Dermis lymphatic vessel endothelial cell (primary cell): ENCODE measurements at places on chromosomes 1 and 21. TPM values are rescaled to one million over a fixed set of nuclear protein-coding genes. Genes with fewer than 3 reads are reported as not detected.

The AGRN gene
- 41.8 and 48.9 TPM in 2 replicates for total RNA-seq

The LCK gene
- total RNA-seq, result 0.11 and 0.17 TPM in 2 replicates

The GJA5 gene
- total RNA-seq, result under 0.01 and 0.09 TPM in 2 replicates

The C1orf198 gene
- 15.2 and 19.2 TPM in 2 replicates for total RNA-seq

The SHE gene
- total RNA-seq, result 118 and 128 TPM in 2 replicates

The ZNF648 gene
- total RNA-seq, result not detected in 2 replicates

The TFF2 gene
- not detected in 2 replicates for total RNA-seq

The AKNAD1 gene
- 0.09 and 0.11 TPM in 2 replicates for total RNA-seq

The C21orf91 gene
- total RNA-seq, result 10.6 and 15.0 TPM in 2 replicates

The HAO2 gene
- not detected in 2 replicates for total RNA-seq

The PDE4B gene
- 171 and 299 TPM in 2 replicates for total RNA-seq

The EXO1 gene
- 1.7 and 2.1 TPM in 2 replicates for total RNA-seq

The S100B gene
- 0.22 TPM in 1 of 2 replicates, not detected in the other for total RNA-seq

The KRTAP13-2 gene
- total RNA-seq, result not detected in 2 replicates
